H1 (cell line): ENCODE measurements at places on chromosomes 1 and 21. TPM values are rescaled to one million over a fixed set of nuclear protein-coding genes. Genes with fewer than 3 reads are reported as not detected.

ALX3 gene
- polyA plus RNA-seq, result 0.06 and 0.20 TPM in 2 replicates

IRF6 gene
- polyA plus RNA-seq, result 8.1 and 9.6 TPM in 2 replicates

ATP13A2 gene
- polyA plus RNA-seq, result 83.6 and 137 TPM in 2 replicates

FAM163A gene
- 0.18 and 0.28 TPM in 2 replicates for polyA plus RNA-seq

KMO gene
- polyA plus RNA-seq, result not detected in 2 replicates

FCRL2 gene
- polyA plus RNA-seq, result not detected in 2 replicates

DNA sequence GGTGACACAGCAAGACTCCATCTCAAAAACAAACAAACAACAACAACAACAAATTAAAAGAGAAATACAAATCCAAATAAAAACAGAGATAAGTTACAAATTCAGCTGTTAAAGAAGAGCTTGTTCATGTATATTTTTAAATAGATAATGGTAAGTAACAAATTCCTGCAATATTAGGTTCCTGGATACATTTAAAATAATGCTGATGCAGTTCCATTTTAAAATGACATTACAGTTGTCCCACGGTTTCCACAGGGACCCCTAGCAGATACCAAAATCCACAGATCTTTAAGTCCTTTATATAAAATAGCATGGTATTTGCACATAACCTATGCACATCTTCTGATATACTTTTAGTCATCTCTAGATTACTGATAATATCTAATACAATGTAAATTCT lies 61.5 kb downstream of the ABL2 start:
- no peaks in the 10 kb centered on the region for H3K36me3 ChIP-seq
- H3K4me3 ChIP-seq, result no peak overlapping the region
- H3K4me1 ChIP-seq, result no peaks in the 10 kb centered on the region; the same call in 1 of the 2 replicates

DNA sequence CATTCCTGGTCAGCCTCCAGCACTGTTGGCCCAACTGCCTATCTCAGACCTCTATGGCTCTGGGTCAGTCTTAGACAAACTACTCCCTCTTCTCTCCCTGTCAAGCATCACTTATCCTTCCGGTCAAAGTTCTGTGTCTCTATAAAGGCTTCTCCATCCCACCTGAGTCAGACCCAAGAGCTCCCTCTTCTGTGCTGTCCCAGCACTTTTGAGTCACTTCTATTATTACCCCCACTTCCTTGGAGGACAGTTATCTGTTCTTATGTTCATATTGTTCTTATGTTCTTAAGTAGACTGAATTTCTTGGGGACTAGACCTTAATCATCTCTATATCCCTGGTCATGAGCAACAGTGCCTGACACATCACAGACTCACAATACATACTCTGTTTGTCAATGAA lies 29.2 kb upstream of the IL10 start:
- no peaks in the 10 kb centered on the region for H3K4me1 ChIP-seq
- no peaks in the 10 kb centered on the region for H3K36me3 ChIP-seq
- H3K27ac ChIP-seq, result no peak overlapping the region

DNA sequence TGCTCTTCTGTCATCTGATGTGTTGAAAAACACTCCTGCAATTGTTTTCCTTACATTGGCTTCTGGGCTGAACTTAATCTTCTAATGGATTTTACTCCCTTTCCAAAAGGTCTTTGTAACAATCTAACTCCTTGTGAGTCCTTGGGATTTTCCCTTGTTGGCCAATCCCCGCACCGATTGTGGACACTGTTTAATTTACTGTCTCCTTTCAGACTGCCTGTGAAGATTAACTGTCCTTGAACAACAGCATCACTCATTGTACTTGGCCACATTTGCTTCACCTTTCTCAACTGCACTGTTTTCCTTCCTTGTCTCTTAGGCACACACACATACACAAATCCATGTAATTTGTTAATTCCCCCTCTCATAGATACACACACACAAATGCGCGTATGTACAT lies 120.4 kb downstream of the SPATA46 start:
- H3K4me3 ChIP-seq, result no peak overlapping the region
- no peak overlapping the region for H3K27ac ChIP-seq
- H3K36me3 ChIP-seq, result no peaks in the 10 kb centered on the region
- H3K27me3 ChIP-seq, result no peaks in the 10 kb centered on the region
- no peaks in the 10 kb centered on the region for H3K4me1 ChIP-seq

DNA sequence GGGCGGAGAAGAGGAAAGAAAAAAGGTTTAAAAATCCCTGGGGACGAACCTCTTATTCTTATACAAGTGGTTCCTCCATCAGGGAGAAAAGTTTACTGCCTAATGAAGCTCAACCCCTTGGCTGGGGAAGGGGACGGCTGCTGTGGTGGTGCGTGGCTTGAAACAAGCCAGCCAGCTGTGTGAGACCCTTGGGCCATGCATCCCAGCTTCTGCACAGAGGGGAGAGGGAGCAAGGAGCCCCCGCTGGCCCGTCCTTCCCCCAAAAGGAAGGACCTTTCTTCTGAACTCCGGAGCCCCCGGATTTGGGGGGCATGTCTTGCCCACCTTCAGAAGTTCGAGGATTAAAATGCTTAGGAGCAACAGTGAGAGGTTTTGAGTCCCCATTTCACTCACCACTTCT lies 67.3 kb downstream of the STUM start:
- DNase-seq, result no peak
- H3K4me1 ChIP-seq, result no peaks in the 10 kb centered on the region
- H3K27me3 ChIP-seq, result no peaks in the 10 kb centered on the region
- no peak overlapping the region for H3K4me3 ChIP-seq

DNA sequence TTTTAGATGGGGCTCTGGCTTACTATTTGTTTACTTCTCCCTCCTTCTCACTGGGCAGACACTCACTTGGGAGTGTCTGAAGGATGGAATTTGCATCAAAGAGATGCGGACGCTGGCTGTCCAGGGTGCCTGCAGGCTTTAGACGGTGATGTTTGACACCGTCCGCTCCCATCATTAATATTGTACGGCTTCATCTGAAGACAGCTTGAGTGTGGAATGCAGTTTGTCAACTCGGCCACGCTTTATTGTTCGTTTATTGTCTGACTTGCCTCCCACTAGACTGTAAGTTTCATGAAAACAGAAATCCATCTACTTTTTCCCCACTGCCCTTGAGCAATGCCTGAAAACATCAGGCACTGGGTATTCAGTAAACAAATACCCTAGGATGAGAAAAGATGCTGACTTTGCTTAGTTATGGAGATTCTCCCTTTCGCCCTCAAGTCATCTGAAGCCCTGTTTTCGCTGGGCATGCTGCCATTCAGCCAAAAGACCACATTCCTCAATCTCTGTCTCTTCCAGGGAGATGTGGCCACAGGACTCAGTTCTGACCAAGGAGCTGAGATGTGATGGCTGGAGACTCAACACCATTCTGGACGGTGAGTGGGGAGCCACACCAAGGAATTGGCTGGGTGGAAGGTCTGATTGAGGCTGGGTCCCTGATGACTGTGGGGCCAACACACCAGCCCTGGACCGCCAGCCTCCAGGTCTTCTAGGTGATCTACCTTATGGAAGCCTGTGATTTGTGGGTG lies 87.6 kb downstream of the BCAR3 start:
- H3K27me3 ChIP-seq, result no peaks in the 10 kb centered on the region
- H3K4me1 ChIP-seq, result peaks cover 7% of the 10 kb centered on the region
- H3K36me3 ChIP-seq, result peaks cover 2% of the 10 kb centered on the region; the same call in 1 of the 2 replicates
- H3K4me3 ChIP-seq, result no peak overlapping the region

DNA sequence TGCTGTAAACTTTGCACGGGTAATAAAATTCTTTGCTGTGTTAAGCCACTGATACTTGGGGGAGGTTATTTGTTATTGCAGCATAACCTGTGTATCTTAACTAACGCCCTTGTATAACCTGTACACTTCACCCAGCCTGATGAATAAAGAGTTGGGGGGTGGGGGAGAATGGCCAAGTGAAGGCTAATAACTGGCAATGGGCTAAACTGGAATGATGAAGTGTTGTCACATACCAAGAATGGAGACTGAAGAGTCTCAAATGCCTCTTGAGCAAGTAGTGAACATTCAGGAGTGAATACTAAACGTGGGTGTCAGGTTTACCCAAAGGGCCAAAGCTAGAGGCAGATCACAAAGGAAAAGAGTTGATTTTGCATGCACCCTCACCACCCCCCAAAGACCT lies 169.4 kb downstream of the C1orf94 start:
- DNase-seq, result no peak
- peaks cover 4% of the 10 kb centered on the region; the same call in 1 of the 2 replicates for H3K27me3 ChIP-seq
- H3K4me1 ChIP-seq, result no peaks in the 10 kb centered on the region
- H3K4me3 ChIP-seq, result no peak overlapping the region
- no peaks in the 10 kb centered on the region for H3K36me3 ChIP-seq

GRCh38 chr1:206798384-206798996 lies 26.2 kb upstream of the IL10 start:
- H3K27ac ChIP-seq, result no peak overlapping the region
- no peaks in the 10 kb centered on the region for H3K4me1 ChIP-seq
- H3K27me3 ChIP-seq, result no peaks in the 10 kb centered on the region
- no peak for DNase-seq
- H3K4me3 ChIP-seq, result no peak overlapping the region

DNA sequence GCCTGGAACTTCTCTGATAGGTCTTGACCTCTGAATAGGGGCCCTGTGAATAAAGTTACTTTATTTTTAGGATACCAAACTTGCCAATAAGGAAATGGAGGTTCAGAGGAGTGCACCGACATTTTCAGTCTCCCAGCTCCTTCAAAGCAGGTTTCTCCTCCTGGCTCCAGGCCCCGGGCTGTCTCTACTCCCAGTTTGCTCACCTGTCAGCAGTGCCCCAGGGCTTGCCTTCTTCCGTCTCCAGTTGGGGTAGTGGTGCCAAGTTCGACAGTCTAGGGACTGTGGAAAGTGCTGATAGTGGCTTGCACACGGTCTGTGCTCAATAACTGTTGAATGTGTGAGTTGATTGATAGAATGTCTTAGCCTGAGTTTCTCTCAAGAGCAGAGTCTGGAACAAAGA lies 149.2 kb downstream of the ACTL8 start:
- H3K27me3 ChIP-seq, result no peaks in the 10 kb centered on the region; the same call in 1 of the 2 replicates
- no peak overlapping the region for H3K27ac ChIP-seq
- no peak overlapping the region for H3K4me3 ChIP-seq
- no peak for DNase-seq

GRCh38 chr1:227374846-227375245 lies 56.6 kb upstream of the CDC42BPA start:
- H3K36me3 ChIP-seq, result no peaks in the 10 kb centered on the region
- no peak overlapping the region for H3K4me3 ChIP-seq
- H3K27ac ChIP-seq, result no peak overlapping the region
- no peak for DNase-seq
